Karpas-422 (cell line): ENCODE measurements at places on chromosomes 3 and 15. TPM values are rescaled to one million over a fixed set of nuclear protein-coding genes. Genes with fewer than 3 reads are reported as not detected.
A peak's percentile ranks its signal among the peaks of the same experiment; 100 is the strongest.

PRR23B gene
- total RNA-seq = not detected in 2 replicates

DNA sequence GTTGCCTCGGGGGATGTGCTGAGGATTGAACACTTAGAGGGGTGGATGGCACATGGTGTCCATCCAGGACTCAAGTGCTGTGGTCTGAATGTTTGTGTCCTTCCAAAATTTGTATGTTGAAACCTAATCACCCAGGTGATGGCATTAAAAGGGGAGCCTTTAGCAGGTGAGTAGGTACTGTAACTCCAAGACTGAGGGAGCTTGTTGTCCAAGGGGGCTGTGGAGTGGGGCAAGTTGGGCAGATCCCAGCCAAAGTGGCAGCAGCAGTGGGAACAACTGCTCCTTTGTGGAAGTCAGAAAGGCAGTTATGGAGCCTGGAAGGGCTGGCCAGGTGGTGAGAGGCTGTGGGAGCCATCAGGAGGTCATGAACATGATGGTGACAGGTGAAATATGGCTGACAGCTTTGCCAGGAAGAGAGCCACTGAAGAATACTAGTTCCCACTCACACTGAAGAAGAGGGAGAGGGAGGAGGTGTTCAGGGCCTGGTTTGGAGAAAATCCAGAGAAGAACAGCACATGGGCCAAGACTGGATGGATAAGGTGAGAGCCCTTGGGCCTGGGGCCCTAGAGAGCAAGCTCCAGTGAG is 385.6 kb downstream of the CACNA2D3 start:
- no peak for DNase-seq
- no peaks in the 10 kb centered on the region for H3K36me3 ChIP-seq
- H3K4me3 ChIP-seq = no peak overlapping the region
- no peak overlapping the region for H3K27ac ChIP-seq
- no peaks in the 10 kb centered on the region for H3K27me3 ChIP-seq

GUCA1C gene
- not detected in 2 replicates for total RNA-seq

DNA sequence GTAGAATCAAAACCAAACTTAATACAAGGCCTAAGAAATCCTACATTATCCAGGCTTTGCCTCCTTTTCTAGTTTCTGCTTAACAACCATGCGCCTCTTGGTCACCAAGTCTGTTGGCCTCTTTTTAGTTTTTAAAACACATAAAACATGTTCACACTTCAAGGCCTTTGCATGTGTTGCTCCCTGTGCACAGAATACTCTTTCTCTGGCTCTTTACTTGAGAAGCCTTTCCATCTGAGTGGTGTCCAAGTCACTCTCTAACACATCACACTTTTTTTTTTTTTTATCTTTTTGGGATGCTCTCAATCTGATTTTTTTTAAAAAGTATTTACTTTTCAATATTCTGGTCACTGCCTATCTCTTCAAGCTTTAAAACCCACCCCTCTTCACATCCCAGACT is 14.9 kb downstream of the GAP43 start:
- DNase-seq = no peak
- no peaks in the 10 kb centered on the region for H3K4me1 ChIP-seq
- no peaks in the 10 kb centered on the region for H3K36me3 ChIP-seq

BNIP2 gene
- 83.0 and 93.4 TPM in 2 replicates for total RNA-seq

DNA sequence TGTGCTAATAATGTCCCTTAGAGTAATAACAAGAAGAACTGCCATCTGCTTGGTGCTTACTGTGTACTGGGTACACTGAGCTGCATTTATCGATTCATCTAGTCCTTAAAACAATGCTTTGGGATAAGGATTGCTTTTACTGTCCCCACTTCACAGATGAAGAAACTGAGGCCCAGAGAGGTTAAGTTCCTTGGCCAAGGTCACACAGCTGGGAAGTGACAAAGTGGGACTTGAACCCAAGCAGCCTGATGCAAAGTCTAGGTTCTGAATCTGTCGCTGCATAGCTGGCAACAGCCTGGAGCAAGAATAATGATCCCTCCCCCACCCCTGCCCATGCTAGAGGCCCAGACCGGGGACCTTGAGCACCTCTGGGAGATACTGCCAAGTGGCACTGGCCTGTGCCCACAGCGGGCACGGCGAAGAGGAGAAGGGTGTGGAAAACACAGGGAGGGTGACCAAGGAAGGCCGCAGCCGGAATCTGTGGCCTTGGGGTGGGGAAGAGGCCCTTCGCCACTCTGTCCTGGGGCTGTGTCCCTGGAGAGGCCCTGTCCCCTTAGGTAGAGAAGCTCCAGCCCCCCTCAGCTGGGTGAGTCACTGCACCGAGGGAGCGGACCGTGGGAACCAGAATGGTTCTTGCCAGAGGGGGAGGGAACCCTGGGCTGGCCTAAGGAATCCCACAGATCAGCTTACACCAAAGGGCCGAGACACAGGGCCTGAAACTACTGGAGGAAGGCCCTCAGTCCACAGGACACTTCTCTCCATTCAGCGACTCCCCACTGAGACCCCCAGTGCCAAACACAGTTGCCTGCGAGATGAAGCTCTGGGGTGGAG is 3.5 kb downstream of the PLXND1 start:
- H3K27ac ChIP-seq = no peak overlapping the region
- DNase-seq = no peak
- no peak overlapping the region for H3K4me3 ChIP-seq

CLDN18 gene
- not detected in 2 replicates for total RNA-seq

- H3K36me3 ChIP-seq = no peaks in the 10 kb centered on the region
- no peak overlapping the region for H3K4me3 ChIP-seq
- no peaks in the 10 kb centered on the region for H3K27me3 ChIP-seq
- DNase-seq = no peak
- H3K4me1 ChIP-seq = no peaks in the 10 kb centered on the region
Measured at GRCh38 chr3:151768393-151768930, 34.7 kb downstream of the AADACL2 start.

DNA sequence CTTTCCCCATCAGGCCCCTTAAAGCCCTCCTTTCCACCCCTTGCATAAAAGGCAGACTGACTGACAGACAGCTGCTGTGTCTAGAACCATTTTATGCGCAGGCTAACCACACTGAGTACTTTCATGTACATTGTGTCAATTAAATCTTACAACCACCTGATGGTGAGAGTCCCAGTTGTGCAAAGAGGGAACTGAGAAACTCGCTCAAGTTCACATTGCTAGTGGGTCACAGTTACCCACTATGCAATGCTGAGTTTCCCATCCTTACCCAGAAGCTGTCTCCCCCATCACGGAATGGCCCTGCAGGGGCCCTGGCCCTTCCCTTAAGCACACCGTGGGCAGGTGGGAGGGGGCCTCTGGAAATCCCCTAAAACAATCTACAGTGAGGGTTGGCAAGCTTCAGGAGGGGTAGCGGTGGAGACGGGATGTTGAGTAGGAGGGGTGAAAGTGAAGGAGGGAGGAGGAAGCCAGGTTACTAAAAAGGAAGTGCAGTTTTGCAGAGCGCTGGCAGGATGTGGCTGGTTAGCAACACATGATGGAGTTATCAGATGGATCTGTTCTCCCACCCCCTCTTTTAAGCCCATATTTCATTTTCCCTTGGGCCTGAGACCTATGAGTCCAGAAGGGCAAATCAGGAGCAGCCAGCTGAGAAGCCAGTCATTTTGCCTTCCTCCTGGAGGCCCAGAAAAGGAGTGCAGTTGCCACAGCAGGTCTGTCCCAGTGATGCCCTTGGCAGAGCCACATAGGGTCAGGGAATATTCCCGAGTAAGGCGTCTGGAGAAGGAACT is 30.0 kb downstream of the STARD5 start:
- peak overlapping the region; percentile 7; the same call in 1 of the 2 replicates for H3K27ac ChIP-seq
- peaks cover 27% of the 10 kb centered on the region for H3K4me1 ChIP-seq
- no peaks in the 10 kb centered on the region for H3K27me3 ChIP-seq
- DNase-seq = peak; percentile 58
- H3K4me3 ChIP-seq = no peak overlapping the region; the same call in 1 of the 2 replicates

DNA sequence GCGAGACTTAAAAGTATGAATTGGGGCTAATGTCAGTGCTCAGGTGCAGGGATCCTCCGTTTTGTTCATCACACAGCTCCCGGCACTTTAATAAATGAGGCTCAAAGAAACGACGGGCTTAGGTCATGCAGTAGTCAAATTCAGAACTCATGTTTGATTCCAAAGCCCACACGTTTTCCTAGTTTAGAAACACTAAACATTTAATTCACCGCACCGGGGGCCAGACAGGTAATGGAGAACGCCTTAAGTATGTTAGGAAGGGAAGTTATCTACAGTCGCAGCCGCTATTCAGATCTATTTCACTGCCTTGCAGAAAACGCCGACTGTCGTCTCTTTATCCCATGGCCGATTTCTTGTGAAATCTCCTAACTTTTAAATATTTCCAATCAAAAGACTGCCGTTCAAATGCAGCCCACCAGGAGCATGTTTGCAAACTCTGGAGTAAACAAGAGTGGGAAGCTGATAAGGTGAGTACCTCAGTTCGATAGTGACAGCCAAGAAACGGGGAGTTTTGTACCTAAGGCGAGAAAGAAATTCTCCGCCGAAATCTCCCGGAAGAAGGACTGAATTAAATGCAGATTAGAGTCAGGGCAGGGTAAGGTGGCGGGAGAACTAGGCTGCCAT is 569 bp downstream of the HIGD2B start:
- H3K4me3 ChIP-seq = peak overlapping the region; percentile 93
- H3K4me1 ChIP-seq = peaks cover 17% of the 10 kb centered on the region
- peak overlapping the region; percentile 51 for H3K27ac ChIP-seq
- H3K27me3 ChIP-seq = no peaks in the 10 kb centered on the region
- DNase-seq = peak; percentile 52

FETUB gene
- not detected in 2 replicates for total RNA-seq

- DNase-seq = peak; percentile 40
- peaks cover 22% of the 10 kb centered on the region for H3K36me3 ChIP-seq
- H3K27me3 ChIP-seq = no peaks in the 10 kb centered on the region
- H3K4me1 ChIP-seq = peaks cover 69% of the 10 kb centered on the region
Measured at GRCh38 chr3:48468329-48468731, 21.8 kb downstream of the ATRIP start.
